ENCODE measurements at places on chromosomes 5 and 9. TPM values are rescaled to one million over a fixed set of nuclear protein-coding genes. Genes with fewer than 3 reads are reported as not detected.

Gene PFN3
- not detected for total RNA-seq

Gene CDC20B
- not detected for total RNA-seq

Gene PAPPA
- total RNA-seq: 0.10 TPM

Gene DMRTA1
- total RNA-seq: not detected

DNA sequence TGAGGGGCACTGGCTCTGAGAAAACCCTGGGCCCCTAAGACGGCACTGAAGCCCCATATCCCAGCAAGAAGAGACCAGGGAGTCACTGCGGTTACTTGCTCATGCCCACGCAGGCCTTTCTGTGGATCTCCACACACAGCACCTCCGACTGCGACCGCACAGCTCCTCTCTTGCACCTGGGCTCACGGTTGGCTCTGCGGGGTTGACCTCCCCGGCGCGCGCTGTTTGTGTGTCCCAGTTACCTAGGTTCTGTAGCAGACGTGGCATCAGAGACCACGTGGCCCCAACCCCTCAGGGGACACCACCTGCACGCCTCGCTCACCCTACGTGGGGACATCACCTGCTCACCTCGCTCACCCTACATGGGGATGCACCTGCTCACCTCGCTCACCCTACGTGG, 12.7 kb downstream of the LPCAT1 start:
- DNase-seq: peak; percentile 2

DNA sequence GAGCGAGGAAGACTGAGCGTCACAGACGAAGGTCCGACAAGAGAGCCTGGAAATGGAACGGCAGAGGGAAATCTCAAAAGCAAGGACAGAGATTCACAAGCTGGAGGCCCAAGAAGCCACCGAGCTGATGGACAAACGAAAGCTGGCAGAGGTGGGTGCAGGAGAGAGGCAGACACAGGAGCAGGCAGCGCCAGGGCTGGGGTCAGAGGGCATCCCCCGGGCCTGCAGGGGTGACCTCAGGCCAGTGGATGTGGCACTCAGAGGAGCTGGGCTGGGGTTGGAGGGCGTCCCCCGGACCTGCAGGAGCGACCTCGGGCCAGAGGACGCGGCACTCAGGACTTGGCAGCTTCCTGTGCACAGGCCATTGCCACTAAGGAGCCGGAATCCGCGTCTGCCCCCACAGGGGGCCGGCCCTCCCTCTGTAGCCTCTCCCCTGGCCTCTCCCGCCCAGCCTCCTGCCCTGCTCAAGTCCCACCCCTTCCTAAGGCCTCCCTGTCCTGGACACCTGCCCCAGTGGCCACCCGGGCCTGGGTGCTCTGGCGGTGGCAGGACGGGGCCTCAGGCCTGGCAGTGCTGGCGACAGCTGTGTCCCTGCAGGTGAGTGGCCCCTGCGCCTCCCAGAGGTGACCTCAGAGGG, 40.4 kb downstream of the EXD3 start:
- DNase-seq: no peak

DNA sequence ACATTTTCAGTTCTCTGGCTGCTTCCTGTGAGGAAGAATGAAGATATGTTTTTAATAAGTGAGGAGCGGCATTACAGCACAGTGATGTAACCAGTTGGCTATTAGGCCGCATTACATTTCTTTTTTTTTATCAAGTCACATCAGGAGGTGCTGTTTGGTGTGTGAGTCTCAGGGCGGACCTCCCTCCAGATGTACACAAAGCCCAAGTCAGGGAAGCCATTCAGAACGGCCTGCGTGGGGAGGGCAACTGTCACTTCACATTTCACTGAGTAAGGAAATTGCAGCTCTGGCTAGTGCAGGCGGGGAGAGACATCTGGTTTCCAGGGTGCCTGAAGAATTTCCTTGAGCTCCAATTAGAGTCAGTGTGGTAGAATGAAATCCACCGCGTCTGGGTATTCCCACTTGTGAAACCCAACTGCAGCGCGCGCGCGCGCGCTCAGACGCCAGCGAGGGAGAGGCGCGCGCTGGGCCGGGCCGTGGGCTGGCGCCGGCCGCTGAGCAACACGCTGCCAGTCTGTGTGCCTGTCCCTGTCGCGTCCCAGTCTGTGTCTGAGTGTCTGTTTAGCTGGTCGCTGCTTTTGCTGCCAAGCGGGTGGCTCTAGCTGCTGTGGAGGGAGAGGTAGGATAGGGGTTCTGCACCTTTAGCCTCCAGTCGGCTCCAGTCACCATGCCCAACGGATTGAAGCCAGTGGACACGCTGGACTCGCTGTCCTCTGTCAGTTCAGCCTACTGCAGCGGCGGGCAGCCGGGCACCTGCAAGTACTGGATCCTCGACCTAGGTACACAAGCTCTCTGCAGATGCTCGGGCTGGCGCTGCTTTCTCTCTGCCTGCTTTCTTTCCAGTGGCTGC, 140.8 kb upstream of the OTULINL start:
- peak; percentile 83 for DNase-seq

- no peak for DNase-seq
These were observed 25.4 kb downstream of the GPR21 start for GRCh38 chr9:123058834-123059233.

DNA sequence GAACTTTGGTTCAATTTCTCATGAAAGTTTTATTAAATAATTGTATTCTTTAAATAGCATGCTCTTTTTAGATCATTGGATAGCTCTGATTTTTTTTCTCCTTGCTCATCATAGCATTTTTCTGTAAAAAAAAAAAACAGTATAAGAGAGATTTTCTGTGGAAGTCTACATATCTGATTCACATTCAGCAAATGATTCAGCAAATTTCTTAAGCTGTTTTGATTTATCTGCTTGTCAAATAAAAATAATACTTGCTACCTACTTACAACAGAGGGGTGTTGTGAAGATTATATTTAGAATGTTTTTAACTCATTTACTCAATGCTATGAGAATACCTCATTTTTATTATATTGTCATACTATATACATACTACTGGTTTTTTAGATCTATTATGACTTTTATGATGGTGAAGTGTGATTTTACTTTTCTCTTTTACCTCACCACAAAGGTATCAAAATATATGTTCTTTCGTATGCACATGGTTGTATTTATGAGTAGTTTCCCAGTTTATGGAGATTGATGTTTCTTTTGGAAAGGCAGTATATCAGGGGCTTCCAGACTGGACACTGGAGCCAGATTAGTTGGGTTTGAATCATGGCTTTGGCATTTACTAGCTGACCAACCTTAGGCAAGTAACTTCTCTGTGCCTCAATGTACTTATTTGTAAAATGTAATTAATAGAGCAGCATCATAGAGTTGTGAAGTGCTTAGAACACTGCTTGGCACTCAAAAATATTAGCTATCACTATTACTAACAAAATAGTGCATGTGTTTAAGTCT, 25.5 kb downstream of the TNPO1 start:
- peak; percentile 13 for DNase-seq

GRCh38 chr5:170151097-170151831, 45.6 kb downstream of the FOXI1 start:
- DNase-seq: peak; percentile 100

- DNase-seq: no peak
These were observed 122.6 kb downstream of the TLR4 start for GRCh38 chr9:117826837-117827236.

DNA sequence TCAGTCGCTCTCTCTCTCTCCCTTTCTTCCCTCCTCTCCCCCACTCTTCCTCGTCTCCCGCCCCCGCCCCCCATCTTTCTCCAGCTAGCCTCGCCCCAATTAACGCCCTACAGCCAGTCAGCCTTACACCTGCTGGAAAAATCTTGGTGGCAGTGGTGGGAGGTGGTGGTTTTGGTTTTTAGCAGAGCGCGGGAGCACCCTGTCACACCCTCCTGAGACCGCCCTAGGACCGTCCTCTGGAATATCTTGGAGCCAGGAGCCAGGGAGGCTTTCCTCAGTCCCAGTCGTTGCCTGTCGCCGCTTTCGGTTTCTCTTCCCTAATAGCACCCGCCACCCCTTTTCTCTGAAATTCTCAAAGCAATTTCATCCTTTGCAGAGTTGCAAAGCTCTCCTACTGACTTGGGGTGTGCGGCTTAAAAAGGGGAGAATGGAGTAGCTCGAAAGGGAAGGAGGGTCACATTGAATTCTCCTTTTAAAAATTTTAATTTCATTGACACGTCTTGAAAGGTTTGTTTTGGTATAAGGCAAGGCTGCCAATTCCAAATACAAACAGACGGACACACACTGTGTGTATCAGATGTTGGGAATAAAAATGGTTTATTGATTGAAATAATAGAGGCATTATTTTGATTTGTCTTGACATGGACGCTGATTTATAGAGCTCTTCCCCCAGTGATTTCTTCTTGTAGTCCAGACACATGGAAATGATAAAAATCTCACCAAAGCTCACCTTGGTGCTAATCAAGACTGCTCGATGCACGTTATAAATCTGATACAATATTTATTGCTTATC, 301.3 kb downstream of the PARP8 start:
- DNase-seq: peak; percentile 24

- DNase-seq: no peak
These were observed 76.7 kb upstream of the CHD1 start for GRCh38 chr5:99005506-99005905.
